ENCODE measurements at places on chromosomes 2 and 18. TPM values are rescaled to one million over a fixed set of nuclear protein-coding genes. Genes with fewer than 3 reads are reported as not detected.

DNA sequence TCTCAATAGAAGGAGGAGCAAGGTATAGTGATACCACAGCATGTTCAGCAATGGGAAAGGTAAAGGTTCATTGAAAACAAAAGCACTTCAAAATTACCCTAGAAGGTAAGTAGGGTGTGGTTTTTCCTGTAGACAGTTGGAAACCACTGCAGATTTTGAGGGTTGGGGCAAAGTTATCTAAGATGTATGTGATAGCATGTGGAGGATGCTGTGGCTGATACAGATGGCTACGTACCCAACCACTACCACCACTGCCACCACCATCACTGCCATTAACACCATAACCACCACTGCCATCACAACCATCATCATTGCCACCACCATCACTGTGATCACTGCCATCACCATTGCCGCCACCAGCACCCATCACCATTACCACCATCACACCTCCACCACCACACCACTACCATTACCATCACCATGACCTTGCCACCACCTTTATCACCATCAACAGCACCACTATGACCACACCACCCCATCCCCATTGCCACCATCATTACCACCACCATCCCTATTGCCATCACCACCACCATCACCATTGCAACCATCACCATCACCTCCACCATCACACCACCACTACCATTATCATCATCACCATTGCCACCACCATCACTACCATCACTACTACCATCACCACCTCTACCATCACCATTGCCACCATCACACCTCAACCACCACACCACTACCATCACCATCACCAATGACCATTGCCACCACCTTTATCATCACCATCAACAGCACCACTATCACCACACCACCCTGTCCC, 3.7 kb downstream of the TMSB10 start:
- no peak for DNase-seq

GRCh38 chr2:214481204-214481603, 70.3 kb downstream of the VWC2L start:
- no peak for DNase-seq

GRCh38 chr2:186709529-186710450, 15.9 kb downstream of the FAM171B start:
- DNase-seq: no peak

GRCh38 chr2:223597076-223597475, 5.1 kb downstream of the SCG2 start:
- no peak for DNase-seq

- no peak for DNase-seq
These were observed 35.0 kb downstream of the STAT4 start for GRCh38 chr2:191115804-191116203.

GRCh38 chr18:35038881-35039491, 2.2 kb upstream of the MAPRE2 start:
- DNase-seq: no peak

DNA sequence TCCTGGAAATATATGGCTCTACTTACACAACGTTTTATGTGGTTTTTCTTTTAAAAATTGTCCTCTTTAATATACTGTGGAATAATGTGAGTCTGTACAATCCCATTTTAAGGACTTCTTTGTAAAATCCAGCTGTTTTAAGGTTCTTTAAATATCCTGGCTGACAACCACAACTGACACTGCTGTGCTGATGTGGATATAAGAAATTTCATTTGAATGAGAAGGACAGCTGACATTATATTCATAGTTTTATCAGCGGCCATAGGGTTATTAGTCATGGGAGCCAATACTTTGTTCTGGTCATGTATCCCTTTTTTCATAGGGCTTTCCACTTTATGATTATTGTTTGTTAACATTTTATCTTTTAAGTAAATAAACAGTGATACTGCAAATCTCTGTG, 169.5 kb downstream of the CAMKMT start:
- no peak for DNase-seq

- no peak for DNase-seq
These were observed 69.1 kb downstream of the MCFD2 start for GRCh38 chr2:46846536-46846935.

GRCh38 chr2:236354056-236354940, 90.1 kb upstream of the ASB18 start:
- DNase-seq: peak; percentile 81

DNA sequence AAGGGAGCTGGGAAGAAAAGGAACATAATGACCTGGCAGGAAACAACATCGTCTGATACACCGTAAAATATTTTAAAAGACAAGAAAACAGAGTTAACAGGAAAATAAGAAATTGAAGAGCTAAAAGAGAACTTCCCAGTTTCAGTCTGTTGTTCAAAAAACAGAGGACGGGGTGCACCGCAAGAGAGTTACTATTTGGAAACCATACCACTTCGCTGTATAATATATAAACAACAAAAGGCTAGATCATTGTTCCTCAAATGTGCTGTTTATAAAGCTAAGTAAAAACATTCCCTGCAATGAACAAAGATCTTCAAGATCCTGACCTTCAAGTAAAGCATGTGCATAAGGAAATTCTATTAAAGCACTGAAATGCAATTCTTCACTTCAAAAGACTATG, 2.1 kb downstream of the PPP3R1 start:
- no peak for DNase-seq

GRCh38 chr2:235238537-235238936, 255.3 kb upstream of the AGAP1 start:
- DNase-seq: no peak

- no peak for DNase-seq
These were observed 114.9 kb upstream of the BCL2L11 start for GRCh38 chr2:111005821-111006220.

- no peak for DNase-seq
These were observed 434.5 kb upstream of the RAB12 start for GRCh38 chr18:8174771-8175170.

DNA sequence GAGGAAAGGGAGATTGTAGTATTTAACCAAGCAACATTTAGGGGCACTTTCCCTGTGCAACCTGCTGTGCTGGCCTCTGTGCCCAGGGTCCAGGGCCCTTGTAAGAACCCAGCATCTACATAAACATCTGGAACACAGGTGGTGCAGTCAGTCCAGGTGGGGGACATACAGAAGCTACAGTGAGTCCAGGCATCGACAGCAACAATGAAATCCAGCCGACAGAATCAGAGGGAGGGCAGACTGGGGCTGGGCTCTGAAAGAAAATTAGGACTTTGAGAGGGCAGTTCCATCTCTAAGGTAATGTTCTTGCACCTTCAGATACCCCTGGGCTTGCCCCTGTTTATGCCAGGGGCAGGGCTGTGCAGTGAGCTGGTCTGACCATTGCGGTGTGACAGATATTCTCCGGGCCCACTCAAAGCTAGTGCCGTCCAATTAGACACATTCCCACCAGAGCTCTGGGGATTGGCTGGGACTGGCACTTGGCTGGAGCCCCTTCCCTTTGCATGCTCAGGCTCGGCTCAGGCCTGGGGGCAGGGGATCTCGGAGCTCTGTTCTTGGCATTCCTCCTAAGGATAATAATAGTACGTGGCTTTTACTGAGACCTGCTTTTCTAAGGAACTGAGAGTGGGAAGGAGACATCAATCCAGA, 5.4 kb downstream of the LBH start:
- DNase-seq: no peak

DNA sequence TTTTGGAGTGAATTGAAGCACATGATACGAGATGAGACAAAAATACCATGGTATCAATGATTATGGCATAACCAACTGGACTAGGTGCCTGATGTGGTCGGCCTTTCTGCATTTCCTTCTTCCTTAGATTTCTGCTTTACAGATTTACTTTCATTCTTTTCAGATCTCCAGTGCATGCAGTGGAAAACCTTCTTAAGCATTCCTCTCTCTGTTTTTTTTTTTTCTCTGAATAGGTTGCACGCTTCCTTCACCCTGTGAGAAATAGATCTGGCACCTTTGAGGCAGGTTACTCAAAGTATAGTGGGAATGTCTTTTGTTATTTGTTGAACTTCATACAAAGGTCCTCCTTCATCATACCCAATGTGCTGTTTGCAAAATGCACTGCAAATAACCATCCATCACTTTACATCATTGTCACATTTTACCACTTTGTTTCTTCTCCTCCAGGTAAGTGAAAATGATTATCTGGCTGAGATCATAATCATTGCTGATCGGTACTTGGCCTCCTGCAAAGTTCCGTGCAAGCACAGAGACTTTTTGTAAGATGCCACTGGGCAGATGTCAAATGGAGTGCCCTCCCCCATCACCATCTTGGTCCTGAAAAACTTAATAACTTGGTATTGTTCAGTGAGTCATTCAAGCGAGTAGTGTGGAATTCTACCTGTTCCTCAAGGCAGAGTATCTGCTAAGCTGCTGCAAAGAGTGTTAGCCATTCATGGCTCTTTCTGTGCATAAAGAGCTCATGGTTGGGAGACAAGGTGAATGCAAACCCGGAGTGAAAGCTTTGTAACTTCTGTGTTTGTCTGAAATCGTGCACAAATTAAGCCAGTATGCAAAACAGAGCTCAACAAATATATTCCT, 30.0 kb upstream of the KLHL14 start:
- no peak for DNase-seq

- DNase-seq: no peak
These were observed 39.4 kb upstream of the WIPF1 start for GRCh38 chr2:174636987-174637386.

- no peak for DNase-seq
These were observed 36.7 kb downstream of the SFXN5 start for GRCh38 chr2:73034661-73035375.

OTOS gene
- not detected for total RNA-seq

PMS1 gene
- total RNA-seq: 10.1 TPM

FEV gene
- total RNA-seq: not detected

DSG1 gene
- 1,949 TPM for total RNA-seq

DPYSL5 gene
- total RNA-seq: not detected

SCYGR5 gene
- total RNA-seq: not detected

ANKRD62 gene
- not detected for total RNA-seq

TXNDC2 gene
- total RNA-seq: not detected

EFEMP1 gene
- 91.0 TPM for total RNA-seq

HAAO gene
- 4.3 TPM for total RNA-seq

Data from lower leg skin (tissue), 4 donors.